ENCODE measurements at places on chromosomes 11 and 22. TPM values are rescaled to one million over a fixed set of nuclear protein-coding genes. Genes with fewer than 3 reads are reported as not detected.

- DNase-seq, result no peak
These were observed 13.3 kb downstream of the FAM83F start for GRCh38 chr22:40007853-40008710.

GRCh38 chr11:115707180-115707905 lies 203.1 kb upstream of the CADM1 start:
- DNase-seq, result no peak

- no peak for DNase-seq
These were observed 35.6 kb upstream of the TMEM123 start for GRCh38 chr11:102488208-102488607.

Gene PLEKHA7
- total RNA-seq, result not detected

GRCh38 chr22:30823015-30823370 lies 128.3 kb downstream of the OSBP2 start:
- peak; percentile 29 for DNase-seq

DNA sequence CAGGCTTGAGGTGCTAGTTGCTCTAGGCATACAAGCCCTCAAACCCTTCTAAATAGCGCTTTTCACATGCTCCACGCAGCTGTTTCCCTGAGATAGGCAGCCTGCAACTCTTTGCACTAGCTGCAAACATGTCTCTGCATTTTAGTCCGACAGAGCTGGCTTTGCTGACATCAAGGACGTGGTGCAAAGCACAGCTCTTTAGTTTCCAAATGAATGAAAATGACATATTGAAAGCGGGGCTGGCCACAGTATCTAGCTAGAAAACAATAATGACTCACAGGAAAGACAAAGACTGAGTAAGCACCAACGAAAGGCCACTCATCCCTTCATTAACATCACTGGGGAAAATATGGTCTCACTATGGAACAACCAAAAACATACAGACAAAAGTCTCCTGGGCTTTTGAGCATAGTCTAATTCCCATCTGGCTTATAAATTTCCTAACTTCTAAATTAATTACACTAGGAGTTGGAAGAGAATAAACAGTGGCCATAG lies 15.3 kb upstream of the ZC3H12C start:
- peak; percentile 93 for DNase-seq

GRCh38 chr11:18969720-18970119 lies 30.5 kb upstream of the MRGPRX1 start:
- no peak for DNase-seq
